Placental pericyte (primary cell): ENCODE measurements at places on chromosomes 2 and 18. TPM values are rescaled to one million over a fixed set of nuclear protein-coding genes. Genes with fewer than 3 reads are reported as not detected.

AQP4 gene
- not detected in 2 replicates for total RNA-seq

AQP12A gene
- not detected in 2 replicates for total RNA-seq

RTP5 gene
- total RNA-seq: not detected in 2 replicates

OST4 gene
- 124 and 174 TPM in 2 replicates for total RNA-seq

IL1R1 gene
- total RNA-seq: 26.6 and 44.6 TPM in 2 replicates

CCDC121 gene
- total RNA-seq: 0.88 and 1.1 TPM in 2 replicates

SCYGR4 gene
- not detected in 2 replicates for total RNA-seq

CRACDL gene
- total RNA-seq: not detected in 2 replicates

LYPD6B gene
- 5.4 and 12.5 TPM in 2 replicates for total RNA-seq

TUBB8B gene
- not detected in 2 replicates for total RNA-seq

STARD6 gene
- not detected in 2 replicates for total RNA-seq

TMEM169 gene
- total RNA-seq: 0.14 TPM in 1 of 2 replicates, not detected in the other

CRIM1 gene
- 365 and 507 TPM in 2 replicates for total RNA-seq

RRM2 gene
- total RNA-seq: 2.0 and 136 TPM in 2 replicates

SRD5A2 gene
- total RNA-seq: not detected in 2 replicates

CCDC85A gene
- 3.3 and 6.7 TPM in 2 replicates for total RNA-seq

MYCN gene
- total RNA-seq: 2.1 TPM in 1 of 2 replicates, not detected in the other

RAB27B gene
- total RNA-seq: 20.5 and 24.5 TPM in 2 replicates

CPLX4 gene
- not detected in 2 replicates for total RNA-seq

CXCR4 gene
- total RNA-seq: 3.6 TPM in 1 of 2 replicates, not detected in the other

UGT1A6 gene
- not detected in 2 replicates for total RNA-seq

UGT1A7 gene
- not detected in 2 replicates for total RNA-seq
